Non-pigmented ciliary epithelial cell (primary cell): ENCODE measurements at places on chromosomes 2 and 18.

DNA sequence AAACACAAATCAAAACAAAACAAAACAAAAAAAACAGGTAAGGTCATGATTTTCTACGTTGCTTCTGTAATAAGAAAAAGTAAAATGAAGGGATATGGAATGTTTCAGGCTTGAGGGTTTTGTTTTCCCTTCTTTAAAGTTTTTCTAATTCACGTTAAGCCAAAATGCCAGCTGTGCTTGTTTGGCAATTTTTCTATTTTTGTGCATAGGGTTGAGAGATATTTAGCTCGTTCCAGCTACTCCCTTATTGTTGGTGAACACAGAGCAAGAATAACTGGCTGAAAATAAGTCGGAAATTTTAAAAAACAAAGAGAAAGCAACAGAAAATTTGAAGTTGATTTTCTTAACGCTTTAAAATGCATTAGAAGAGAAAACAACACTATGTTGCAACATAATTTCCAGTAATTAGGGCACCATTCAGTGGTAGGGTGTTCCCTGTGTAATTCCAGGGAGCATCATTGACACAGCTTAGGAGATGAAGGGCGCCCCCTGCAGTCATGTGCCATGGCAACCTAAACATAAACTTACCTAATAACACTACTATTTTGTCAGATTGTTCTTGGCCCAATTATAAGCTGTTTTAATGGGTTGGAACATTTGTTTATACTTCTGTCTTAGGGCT lies 99.5 kb downstream of the DTNA start:
- DNase-seq = no peak

- no peak for DNase-seq
Measured at GRCh38 chr18:30644158-30644557, 398.4 kb downstream of the DSC3 start.

- no peak for DNase-seq
Measured at GRCh38 chr2:238097988-238098871, 1.9 kb upstream of the ESPNL start.

GRCh38 chr2:35080231-35080910 lies 1275.2 kb upstream of the CRIM1 start:
- no peak for DNase-seq

GRCh38 chr18:24346254-24346653 lies 51.4 kb downstream of the OSBPL1A start:
- DNase-seq = no peak

DNA sequence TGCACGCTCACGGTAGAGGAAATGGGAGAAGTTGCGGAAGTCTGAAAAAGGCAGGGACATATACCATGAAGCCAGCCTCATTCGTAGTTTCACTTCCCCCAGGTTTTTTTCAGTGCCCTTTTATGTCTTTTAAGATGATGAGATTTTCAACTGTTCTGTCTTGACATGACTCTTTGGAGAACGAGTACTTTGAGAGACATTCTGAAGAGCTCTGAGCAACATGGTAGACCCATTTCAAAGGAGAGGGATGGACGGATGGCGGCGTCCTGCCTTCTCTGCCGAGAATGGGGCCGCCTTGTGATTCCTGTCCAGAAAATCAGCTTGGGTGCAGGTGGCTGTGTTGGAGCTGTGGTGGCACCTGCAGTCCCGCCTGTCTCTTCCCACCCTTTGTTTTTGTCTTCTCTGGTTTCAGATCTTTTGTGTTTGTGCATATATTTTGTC lies 41.7 kb downstream of the SH3BP4 start:
- no peak for DNase-seq

- DNase-seq = no peak
Measured at GRCh38 chr2:119230219-119231185, 6.9 kb downstream of the STEAP3 start.

DNA sequence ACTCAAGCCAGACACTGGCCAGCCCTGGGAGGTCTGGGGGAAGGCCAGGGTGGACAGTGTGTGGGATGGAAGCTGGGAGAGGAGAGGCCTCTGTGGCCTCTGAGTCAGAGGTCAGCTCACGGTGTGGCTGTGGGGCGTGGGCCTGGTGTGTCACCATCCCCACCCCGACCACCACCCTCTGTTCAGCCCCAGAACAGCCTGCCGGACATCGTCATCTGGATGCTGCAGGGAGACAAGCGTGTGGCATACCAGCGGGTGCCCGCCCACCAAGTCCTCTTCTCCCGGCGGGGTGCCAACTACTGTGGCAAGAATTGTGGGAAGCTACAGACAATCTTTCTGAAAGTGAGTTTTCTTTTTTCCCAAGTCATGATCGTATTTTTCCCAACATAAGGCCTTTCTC lies 110.5 kb downstream of the DYSF start:
- no peak for DNase-seq

DNA sequence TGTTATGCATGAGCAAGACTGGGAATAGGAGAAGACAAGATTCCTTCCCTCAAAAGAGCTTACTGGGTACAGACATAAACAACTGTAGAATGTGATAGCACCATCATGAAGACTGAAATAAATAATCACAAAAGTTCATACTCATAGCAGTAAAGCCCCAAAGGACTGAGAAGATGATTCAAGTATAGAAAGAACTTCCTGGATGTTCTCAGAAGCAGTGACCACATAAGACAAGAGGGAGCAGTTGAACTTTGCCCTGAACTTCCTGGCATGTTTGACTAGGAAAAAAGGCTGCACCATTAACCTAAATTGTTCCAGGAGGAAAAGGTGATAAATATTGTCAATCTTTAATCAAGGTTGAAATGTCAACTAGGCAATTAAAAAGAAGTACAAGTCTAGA lies 57.8 kb upstream of the CCDC141 start:
- DNase-seq = no peak

DNA sequence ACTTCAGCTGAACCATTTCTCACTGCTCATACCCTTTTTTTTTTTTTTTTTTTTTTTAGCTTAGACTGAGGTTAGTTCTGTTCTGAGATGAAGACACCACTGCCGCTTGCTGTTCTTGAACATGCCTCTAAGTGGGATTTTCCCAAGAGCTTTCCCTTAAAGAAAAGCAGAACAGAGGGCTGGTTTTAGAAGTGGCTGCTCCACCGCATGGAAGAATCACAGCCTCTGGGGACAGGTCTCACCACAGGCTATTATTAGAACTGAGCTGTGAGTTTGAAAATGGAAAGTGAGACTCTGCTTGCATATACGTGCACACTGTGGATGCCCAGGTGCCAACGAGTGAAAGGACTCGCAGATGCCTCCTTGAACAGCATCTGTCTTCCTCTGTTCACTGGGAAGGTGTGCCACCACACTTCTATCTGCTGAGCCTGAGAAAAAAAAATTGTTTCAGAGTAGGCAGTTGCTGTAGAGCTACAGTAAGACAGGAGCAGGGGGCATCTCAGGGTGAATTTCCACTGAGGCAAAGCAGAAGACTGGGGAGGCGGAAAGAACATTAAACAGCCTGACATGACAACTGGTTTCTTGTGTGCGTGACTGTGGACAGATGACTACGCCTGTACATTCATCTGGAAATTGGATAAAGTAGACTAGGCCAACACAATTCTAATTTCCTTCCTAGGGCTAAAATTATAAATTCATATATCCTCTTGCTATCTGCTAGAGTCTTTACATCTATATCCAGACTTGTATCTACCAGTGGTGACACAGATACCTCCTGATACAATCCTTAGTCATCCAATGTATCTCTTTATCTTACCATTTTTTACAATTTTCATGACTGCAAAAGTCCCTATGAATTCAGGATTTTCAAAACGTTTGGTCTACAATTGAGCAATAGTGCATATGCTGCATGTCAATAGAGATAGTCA lies 1045.7 kb upstream of the CELF4 start:
- DNase-seq = no peak

DNA sequence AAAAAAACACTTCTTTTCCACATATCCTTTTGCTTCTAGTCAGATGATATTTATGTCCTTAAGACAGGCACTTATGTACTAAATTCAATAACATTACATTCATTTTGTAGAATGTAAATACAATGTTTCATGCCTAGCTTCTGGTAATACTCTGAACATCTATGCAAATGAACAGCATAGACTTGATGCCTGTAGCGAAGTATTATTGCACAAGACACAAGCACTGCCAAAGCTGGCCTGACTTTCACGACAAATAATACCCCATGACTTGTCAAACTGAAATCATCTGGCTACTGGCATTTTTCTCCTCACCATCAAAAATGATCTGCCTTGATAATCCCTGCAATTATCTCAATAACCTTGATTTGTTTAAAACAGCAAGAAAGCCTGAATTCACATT lies 101.3 kb downstream of the L3MBTL4 start:
- no peak for DNase-seq

GRCh38 chr18:22521026-22521707 lies 103.5 kb upstream of the CTAGE1 start:
- no peak for DNase-seq

DNA sequence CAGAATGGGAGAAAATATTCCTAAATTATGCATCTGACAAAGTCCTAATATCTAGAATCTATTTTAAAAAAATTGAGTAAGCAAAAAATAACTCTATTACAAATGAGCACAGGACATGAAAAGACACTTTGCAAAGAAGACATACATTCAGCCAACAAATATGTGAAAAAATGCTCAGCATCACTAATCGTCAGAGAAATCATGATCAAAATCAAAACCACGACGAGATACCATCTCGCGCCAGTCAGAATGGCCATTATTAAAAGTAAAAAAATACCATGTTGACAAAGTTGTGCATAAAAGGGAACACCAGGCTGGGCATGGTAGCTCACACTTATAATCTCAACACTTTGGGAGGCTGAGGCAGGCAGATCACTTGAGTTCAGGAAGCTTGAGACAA lies 63.5 kb downstream of the EVA1A start:
- no peak for DNase-seq

- no peak for DNase-seq
Measured at GRCh38 chr2:26738481-26738880, 25.6 kb upstream of the SLC35F6 start.
